ENCODE measurements at places on chromosomes 7 and 10. TPM values are rescaled to one million over a fixed set of nuclear protein-coding genes. Genes with fewer than 3 reads are reported as not detected.

GRCh38 chr7:116447436-116447835, 52.1 kb upstream of the CAV2 start:
- no peaks in the 10 kb centered on the region for H3K4me1 ChIP-seq
- H3K27me3 ChIP-seq = no peaks in the 10 kb centered on the region

DNA sequence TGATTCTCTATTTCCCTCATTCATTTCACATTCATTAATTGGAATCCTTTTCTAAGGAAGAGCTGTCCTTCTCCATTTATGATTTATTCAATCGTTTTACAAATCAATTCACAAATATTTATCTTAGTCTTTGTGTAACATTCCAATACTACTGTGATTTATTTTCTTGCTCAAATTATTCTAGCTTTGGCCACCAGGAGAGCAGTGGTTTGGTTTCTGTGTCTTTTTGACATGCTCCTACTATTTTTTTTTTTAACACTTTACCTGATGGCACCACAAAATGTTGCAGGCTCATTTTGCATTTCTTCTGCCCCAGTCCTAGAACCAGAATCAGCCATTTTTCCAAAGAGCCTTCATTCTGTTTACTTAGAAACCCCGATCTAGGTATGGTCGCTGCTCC, 13.3 kb upstream of the RBM33 start:
- H3K36me3 ChIP-seq = no peaks in the 10 kb centered on the region
- H3K27ac ChIP-seq = no peak overlapping the region
- no peak for DNase-seq
- H3K4me3 ChIP-seq = no peak overlapping the region
- no peaks in the 10 kb centered on the region for H3K27me3 ChIP-seq

- H3K4me1 ChIP-seq = peaks cover 61% of the 10 kb centered on the region
- H3K27me3 ChIP-seq = no peaks in the 10 kb centered on the region
- H3K36me3 ChIP-seq = peaks cover 4% of the 10 kb centered on the region
- H3K4me3 ChIP-seq = no peak overlapping the region
These were observed 29.8 kb downstream of the ZMIZ1 start for GRCh38 chr10:79098596-79099015.

DNA sequence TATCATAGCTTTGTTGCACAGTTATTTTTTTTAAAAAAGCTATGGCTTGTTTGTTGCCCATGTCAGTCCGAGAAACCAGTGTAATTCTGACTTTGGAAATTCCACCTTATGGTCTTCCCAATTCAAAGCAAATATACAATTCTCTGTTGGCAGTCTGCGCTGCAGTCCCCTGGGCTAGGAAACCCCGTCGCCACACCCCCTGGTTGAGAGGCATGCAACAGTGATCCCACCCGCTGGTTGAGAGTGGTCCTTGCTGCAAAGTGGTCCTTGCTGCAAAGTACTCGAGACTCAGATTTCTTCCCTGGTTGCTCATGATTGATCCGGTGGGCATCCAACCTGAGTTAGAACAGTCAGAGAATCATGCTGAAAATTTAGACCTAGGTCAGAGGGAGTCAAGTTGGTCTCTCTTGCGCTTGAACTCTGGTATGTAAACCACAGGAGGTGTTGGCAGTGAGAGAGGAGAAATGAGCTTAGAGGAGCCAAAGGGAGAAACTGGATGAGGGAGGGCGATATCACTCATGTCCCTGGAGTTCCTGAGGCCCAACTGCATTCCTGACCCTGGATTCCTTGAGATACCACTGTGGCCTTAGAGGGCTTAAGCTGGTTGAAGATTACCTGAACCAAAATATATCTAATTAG, 45.0 kb upstream of the STK17A start:
- no peaks in the 10 kb centered on the region for H3K27me3 ChIP-seq
- no peak overlapping the region for H3K4me3 ChIP-seq
- no peak for DNase-seq
- H3K27ac ChIP-seq = no peak overlapping the region

GRCh38 chr7:116052006-116052405, 21.4 kb upstream of the TFEC start:
- H3K27ac ChIP-seq = no peak overlapping the region
- DNase-seq = no peak
- H3K4me1 ChIP-seq = no peaks in the 10 kb centered on the region
- H3K36me3 ChIP-seq = no peaks in the 10 kb centered on the region
- H3K4me3 ChIP-seq = no peak overlapping the region

- no peaks in the 10 kb centered on the region for H3K36me3 ChIP-seq
- no peaks in the 10 kb centered on the region for H3K4me1 ChIP-seq
- DNase-seq = no peak
- H3K4me3 ChIP-seq = no peak overlapping the region
- H3K27me3 ChIP-seq = no peaks in the 10 kb centered on the region
These were observed 120.8 kb upstream of the GAD2 start for GRCh38 chr10:26095781-26096180.

- no peak for DNase-seq
- H3K27ac ChIP-seq = no peak overlapping the region
- peaks cover 3% of the 10 kb centered on the region for H3K27me3 ChIP-seq
- no peak overlapping the region for H3K4me3 ChIP-seq
- H3K36me3 ChIP-seq = no peaks in the 10 kb centered on the region
- peaks cover 9% of the 10 kb centered on the region for H3K4me1 ChIP-seq
These were observed 150.0 kb upstream of the LAMB4 start for GRCh38 chr7:108280136-108280535.

DNA sequence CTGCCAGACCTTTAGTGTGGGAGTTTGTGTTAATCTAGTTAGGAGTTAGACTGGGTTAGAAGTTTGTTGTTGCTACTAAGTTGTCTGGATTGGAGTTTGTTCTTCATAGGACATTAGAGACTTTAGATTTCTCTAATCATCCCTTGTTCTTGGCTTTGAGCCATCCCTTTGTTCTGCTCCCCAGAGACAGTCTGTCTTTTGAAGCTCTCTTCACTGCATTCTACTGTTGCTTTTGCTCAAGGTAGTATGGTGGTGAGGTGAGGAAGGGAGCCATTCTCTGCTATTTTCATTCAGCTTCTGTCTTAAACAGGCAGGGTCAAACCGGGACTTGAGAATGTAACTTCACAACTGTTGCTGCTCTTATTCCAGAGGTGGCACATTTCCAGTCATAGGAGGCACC, 10.4 kb upstream of the TARP start:
- H3K27me3 ChIP-seq = peaks cover 7% of the 10 kb centered on the region
- H3K36me3 ChIP-seq = no peaks in the 10 kb centered on the region
- no peaks in the 10 kb centered on the region for H3K4me1 ChIP-seq
- H3K4me3 ChIP-seq = no peak overlapping the region

DNA sequence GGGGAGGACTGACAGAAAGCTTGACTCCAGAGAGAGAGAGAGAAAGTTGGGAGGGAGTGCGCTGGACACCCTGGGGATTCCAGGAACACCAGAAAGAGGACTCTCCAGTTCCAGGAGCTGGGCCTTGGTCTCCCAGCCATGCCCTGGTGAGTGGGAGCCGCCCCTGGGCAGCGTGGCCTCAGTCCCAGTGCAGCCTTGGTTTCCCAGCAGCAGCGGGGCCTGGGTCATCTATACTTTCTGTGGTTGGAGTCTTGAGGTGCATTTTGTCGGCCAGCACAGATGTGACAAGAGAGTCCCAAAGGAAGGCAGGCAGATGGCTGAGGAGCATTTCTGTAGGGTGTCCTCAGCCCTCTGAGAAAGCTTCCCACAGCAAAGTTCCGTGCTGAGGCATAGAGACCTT, 334.7 kb upstream of the ZNF32 start:
- no peak for DNase-seq
- no peaks in the 10 kb centered on the region for H3K36me3 ChIP-seq
- no peaks in the 10 kb centered on the region for H3K27me3 ChIP-seq
- peaks cover 8% of the 10 kb centered on the region for H3K4me1 ChIP-seq
- H3K4me3 ChIP-seq = no peak overlapping the region

DNA sequence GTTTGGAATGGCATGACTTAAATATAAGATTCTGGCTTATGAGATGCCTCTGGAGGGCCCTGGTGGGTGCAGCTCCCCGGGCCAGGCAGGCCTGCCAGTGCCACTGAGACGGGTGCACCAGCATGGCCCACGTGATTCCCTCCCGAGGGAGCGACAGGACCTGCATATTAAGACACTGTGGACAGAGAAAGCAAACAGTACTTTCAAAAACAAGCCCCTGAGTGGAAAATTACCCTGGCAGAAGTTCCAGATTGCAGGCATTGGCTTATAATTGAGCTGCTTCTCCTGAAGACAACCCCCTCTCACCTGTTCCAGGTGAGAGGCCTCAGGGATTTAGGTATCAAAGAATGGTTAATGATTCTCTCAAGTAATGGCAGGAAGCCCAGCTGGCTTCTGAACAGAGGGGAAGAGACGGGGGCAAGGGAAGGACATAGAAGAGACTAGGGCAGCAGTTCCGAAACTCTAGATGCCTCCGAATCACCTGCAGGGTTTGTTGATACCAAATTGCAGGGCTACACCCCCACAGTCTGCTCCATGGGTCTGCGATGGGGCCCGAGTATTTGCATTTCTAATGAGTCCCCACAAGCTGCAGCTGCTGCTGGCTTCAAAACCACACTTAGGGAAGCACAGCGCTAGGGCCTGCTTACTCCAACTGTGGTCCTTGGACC, 66.0 kb upstream of the DOCK1 start:
- peaks cover 3% of the 10 kb centered on the region for H3K27me3 ChIP-seq
- peak overlapping the region; percentile 58 for H3K27ac ChIP-seq
- H3K4me3 ChIP-seq = no peak overlapping the region
- DNase-seq = no peak
- H3K4me1 ChIP-seq = peaks cover 20% of the 10 kb centered on the region

DNA sequence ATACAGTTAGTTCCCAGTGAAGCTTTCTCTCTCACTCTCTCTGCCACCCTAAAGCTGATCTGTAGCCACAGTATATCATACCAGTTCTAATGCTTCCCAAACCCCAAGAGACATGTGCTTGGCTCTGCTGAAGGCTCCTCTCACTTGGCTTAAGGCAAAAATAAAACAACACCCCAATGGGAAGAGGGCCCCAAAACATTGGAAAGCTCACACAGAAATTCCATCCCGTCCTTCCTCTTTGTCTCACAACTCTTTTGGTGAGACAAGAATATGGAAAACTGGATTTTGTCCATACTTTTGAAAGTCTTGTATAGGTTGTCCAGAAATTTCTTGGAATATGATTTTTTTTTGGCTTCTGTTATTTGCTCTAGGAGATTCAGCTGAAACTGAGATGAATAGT, 56.1 kb upstream of the WNT16 start:
- no peaks in the 10 kb centered on the region for H3K27me3 ChIP-seq
- H3K27ac ChIP-seq = no peak overlapping the region
- peaks cover 11% of the 10 kb centered on the region for H3K36me3 ChIP-seq
- no peaks in the 10 kb centered on the region for H3K4me1 ChIP-seq
- no peak overlapping the region for H3K4me3 ChIP-seq
- no peak for DNase-seq

- DNase-seq = no peak
- H3K27ac ChIP-seq = no peak overlapping the region
- peaks cover 3% of the 10 kb centered on the region for H3K36me3 ChIP-seq
- peaks cover 64% of the 10 kb centered on the region for H3K27me3 ChIP-seq
These were observed 109.6 kb downstream of the SFMBT2 start for GRCh38 chr10:7301006-7301778.

DNA sequence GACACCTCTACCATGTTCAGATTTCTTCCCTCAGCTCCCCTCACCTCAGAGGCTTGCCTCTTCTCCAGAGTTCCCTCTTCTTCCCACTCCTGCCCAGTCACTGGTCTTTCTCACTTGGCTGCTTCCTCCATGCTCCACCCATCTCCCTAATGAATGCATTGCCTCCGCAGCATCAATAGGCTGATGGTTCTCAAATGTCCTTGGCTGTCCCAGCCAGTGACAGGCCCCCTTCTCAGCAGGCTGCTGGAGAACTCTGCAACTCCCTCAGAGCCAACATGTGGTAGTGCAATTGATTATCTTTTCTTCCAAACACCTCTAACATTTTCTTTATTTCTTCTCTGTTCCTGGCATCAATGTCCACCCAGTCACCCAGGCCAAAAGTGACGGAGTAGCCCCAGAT, 218.2 kb downstream of the RELN start:
- H3K4me1 ChIP-seq = no peaks in the 10 kb centered on the region
- H3K36me3 ChIP-seq = no peaks in the 10 kb centered on the region
- no peak overlapping the region for H3K27ac ChIP-seq
- peaks cover 21% of the 10 kb centered on the region for H3K27me3 ChIP-seq
- DNase-seq = no peak
- H3K4me3 ChIP-seq = no peak overlapping the region

The TMEM229A gene
- total RNA-seq = 0.33 TPM

The SVIL gene
- total RNA-seq = 171 TPM

The RAPGEF5 gene
- 11.7 TPM for total RNA-seq

The CYP3A4 gene
- total RNA-seq = 10.0 TPM

The TRAPPC14 gene
- total RNA-seq = 35.2 TPM

All from type B pancreatic cell (in vitro differentiated cells).